Prostate gland (tissue), 2 donors: ENCODE measurements at places on chromosomes 6 and 20.

DNA sequence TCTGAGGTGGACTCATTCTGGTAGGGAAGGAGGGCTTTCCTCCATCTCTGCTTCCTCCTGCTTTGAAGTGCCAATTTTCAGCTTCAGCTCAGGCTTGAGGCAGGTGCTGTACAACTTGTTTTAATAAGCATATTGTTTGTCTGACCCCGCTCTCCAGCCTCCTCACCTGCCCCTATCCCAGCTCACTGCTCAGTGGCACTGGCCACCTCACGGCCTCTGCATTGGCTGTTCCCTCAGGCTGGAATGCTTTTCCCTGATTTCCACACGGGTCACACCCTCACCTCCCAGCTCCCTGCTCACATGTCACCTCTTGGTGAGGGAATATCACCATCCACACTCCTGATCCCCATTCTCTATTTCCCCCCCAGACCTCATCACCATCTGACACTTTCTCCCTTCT is 14.3 kb downstream of the AARS2 start:
- no peak overlapping the region for H3K4me3 ChIP-seq
- H3K27ac ChIP-seq: no peak overlapping the region
- H3K27me3 ChIP-seq: peaks cover 4% of the 10 kb centered on the region

DNA sequence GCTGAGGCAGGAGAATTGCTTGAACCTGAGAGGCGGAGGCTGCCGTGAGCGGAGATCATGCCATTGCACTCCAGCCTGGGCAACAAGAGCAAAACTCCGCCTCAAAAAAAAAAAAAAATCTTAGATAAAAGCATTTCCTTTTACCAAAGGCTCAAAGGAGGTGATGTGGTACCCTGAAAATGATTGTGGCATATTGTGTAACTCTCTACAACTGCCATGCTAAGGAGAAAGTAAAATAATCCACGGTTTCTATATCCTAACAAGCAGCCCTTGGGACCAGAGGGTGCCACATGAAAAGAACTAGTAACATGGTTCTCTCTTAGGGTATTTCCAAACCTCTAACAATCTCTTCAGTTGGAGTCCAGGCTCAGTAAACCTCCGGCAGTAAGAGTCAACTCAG is 38.8 kb upstream of the SLA2 start:
- H3K27ac ChIP-seq: no peak overlapping the region
- no peak overlapping the region for H3K4me3 ChIP-seq
- no peaks in the 10 kb centered on the region for H3K36me3 ChIP-seq
- DNase-seq: no peak
- no peaks in the 10 kb centered on the region for H3K4me1 ChIP-seq

- DNase-seq: no peak
- H3K4me3 ChIP-seq: no peak overlapping the region
- no peaks in the 10 kb centered on the region for H3K27me3 ChIP-seq
These were observed 545.6 kb upstream of the MAP3K7 start for GRCh38 chr6:91132461-91132860.

DNA sequence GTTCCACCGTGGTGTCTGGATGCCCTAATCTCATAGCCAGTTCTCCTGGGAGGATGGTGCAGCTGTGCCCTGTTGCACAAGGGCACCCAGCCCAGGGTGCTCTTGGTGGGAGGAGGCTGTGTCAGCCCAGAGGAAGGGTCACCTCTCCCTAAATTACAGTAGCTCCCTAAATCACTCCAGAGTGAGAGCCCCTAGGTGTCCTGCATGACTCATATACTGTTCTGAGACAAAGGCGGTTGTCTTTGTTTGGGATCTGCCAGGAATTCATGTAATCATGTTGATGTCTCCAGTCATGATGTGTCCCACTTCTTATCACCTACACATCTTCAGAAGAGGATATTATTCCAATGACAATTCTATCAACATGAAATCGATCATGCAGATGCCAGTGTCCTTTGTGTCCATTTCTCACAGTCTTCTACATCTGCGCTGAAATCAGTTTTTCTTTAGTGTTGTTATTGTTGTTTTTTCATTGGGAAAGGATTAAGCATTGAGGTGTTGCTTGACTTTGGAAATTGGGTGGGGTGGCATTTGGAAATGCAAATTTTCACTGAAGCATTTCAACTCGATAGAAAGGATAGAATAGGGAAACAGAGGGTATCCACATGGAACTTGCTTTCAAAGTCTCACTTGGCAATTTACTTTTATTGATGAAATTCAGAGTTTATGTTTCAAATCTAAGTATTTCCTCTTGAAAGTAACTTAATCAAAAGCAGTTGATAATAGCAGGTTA is 19.5 kb downstream of the PERP start:
- H3K27me3 ChIP-seq: no peaks in the 10 kb centered on the region
- DNase-seq: no peak
- no peaks in the 10 kb centered on the region for H3K36me3 ChIP-seq

DNA sequence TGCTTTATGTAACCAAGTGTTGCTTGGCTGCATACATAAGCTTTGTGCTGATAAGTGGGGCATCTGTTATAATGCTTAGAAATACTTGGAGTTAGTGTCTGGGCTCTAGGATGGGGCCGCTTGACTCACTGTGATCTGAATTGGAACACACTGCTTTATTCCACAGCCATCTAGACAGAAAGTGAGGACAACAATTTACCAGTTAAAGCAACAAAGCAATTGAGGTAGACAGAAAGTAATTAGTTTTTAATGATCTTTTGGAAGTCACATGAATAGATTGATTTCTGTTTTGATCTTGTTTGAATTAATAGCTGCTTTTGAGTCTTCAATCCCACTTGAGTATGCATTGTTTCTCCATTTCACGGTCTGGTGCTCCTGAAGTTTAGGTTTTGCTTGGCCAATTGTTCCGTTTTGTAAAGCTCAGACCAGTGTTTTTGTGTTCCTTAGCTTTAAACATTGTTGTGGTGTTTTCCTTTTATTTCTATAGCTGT is 157.5 kb downstream of the TRMT11 start:
- H3K4me1 ChIP-seq: no peaks in the 10 kb centered on the region
- H3K4me3 ChIP-seq: no peak overlapping the region
- no peaks in the 10 kb centered on the region for H3K27me3 ChIP-seq
- H3K27ac ChIP-seq: no peak overlapping the region
- no peak for DNase-seq

DNA sequence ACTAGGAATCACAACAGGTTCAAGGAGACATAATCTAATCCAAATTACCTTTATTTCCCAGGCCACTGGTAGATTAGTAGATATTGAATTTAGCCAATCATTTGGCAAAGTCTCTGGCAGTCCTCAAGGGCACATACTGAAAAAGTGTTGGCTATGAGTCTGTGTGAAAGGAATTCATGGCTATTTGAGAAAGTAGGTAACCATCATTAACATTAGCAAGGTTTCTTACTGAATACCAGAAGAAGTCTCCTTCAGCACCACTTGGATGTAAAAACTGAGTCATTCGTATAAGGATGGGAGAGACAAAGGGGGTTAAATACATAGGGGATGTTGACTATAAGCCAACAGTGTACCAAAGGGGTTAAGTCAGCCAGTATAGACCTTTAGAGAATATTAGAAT is 36.7 kb downstream of the AGPAT4 start:
- H3K27me3 ChIP-seq: no peaks in the 10 kb centered on the region
- no peaks in the 10 kb centered on the region for H3K36me3 ChIP-seq
- H3K27ac ChIP-seq: no peak overlapping the region
- H3K4me1 ChIP-seq: no peaks in the 10 kb centered on the region

- no peak overlapping the region for H3K4me3 ChIP-seq
- H3K36me3 ChIP-seq: no peaks in the 10 kb centered on the region
- H3K27me3 ChIP-seq: no peaks in the 10 kb centered on the region
- H3K4me1 ChIP-seq: no peaks in the 10 kb centered on the region
These were observed 632.8 kb downstream of the HDGFL1 start for GRCh38 chr6:23202207-23202606.

DNA sequence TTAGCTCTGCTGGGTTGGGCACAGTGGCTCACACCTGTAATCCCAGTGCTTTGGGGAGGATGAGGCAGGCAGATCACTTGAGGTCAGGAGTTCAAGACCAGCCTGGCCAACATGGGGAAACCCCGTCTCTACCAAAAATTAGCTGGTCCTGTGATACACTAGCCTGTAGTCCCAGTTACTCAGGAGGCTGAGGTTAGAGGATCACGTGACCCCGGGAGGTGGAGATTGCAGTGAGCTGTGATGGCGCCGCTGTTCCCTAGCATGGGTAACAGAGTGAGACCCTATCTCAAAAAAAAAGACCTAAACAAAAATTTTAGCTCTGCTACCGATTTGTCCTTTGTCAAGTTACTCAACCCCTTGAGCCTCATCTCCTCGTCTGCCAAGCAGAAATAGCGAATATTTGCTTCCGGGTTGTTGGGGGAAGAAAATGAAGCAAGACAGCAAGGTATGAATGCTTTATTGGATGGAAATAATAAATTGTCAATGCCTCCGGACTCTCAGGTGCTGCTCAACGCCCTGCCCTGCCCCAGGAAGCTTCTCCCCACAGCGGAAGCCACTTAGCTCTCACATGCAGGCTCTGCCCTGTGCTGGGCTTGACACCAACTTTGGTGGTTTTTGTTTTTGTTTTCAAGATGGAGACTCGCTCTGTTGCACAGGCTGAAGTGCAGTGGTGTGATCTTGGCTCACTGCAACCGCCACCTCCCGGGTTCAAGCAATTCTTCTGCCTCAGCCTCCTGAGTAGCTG is 24.9 kb upstream of the ITCH start:
- no peaks in the 10 kb centered on the region for H3K36me3 ChIP-seq
- no peak overlapping the region for H3K4me3 ChIP-seq
- no peak for DNase-seq
- no peaks in the 10 kb centered on the region for H3K27me3 ChIP-seq
- no peak overlapping the region for H3K27ac ChIP-seq
- no peaks in the 10 kb centered on the region for H3K4me1 ChIP-seq

DNA sequence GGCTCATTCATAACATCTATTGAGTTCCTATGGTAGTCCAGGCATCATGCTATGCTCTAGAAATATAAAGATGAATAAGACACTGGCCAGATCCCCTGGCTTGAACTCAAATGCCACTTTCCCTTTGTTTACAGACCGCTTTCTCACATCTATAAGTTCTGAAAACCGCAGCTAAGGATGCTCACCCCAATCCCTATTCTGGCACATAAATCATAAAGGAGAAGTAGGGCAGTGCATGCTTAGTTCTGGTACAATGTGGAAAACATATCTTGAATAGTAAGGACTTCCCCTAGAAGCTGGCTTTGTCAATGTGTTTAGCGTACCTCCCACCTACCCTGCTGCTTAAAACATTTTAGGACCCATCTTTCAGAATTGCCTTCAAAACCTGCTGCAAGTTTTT is 26.4 kb downstream of the MRS2 start:
- no peak for DNase-seq
- no peak overlapping the region for H3K4me3 ChIP-seq
- H3K27ac ChIP-seq: no peak overlapping the region
- no peaks in the 10 kb centered on the region for H3K4me1 ChIP-seq

- H3K27ac ChIP-seq: no peak overlapping the region
- H3K27me3 ChIP-seq: no peaks in the 10 kb centered on the region
- no peaks in the 10 kb centered on the region for H3K4me1 ChIP-seq
- DNase-seq: no peak
These were observed 82.4 kb upstream of the TGM3 start for GRCh38 chr20:2213401-2213800.

- H3K36me3 ChIP-seq: no peaks in the 10 kb centered on the region
- H3K4me1 ChIP-seq: no peaks in the 10 kb centered on the region
- H3K27me3 ChIP-seq: no peaks in the 10 kb centered on the region
These were observed 174.3 kb downstream of the TFAP2B start for GRCh38 chr6:50992704-50993625.

DNA sequence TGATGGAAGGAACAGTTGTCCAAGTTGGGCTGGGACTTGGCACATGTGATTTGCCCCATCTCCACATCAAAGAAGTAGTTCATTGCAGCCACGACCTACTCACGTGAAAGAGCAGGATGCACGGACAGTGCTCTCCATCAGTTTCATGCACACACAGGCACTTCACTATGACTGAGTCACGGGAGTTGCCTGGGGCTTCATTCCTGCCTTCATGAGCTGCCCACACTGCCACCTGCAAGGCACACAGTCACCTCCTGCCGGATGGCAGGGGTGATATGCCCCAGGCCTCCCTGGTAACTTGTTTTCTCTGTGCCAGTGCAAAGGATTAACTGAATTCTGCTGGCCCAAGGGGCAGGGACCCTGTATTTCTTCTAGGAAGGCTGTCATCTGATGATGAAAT is 22.8 kb downstream of the CST5 start:
- H3K27ac ChIP-seq: no peak overlapping the region
- no peaks in the 10 kb centered on the region for H3K4me1 ChIP-seq
- H3K4me3 ChIP-seq: no peak overlapping the region
- H3K36me3 ChIP-seq: no peaks in the 10 kb centered on the region

GRCh38 chr6:81031416-81031815 is 721.1 kb downstream of the TENT5A start:
- no peaks in the 10 kb centered on the region for H3K27me3 ChIP-seq
- H3K4me1 ChIP-seq: no peaks in the 10 kb centered on the region
- H3K36me3 ChIP-seq: no peaks in the 10 kb centered on the region
- no peak for DNase-seq
- H3K4me3 ChIP-seq: no peak overlapping the region
- H3K27ac ChIP-seq: no peak overlapping the region

- no peak for DNase-seq
- H3K4me3 ChIP-seq: peak overlapping the region; percentile 63
- no peak overlapping the region for H3K27ac ChIP-seq
These were observed 954 bp downstream of the HSD17B8 start for GRCh38 chr6:33205191-33206026.

- H3K4me3 ChIP-seq: no peak overlapping the region
- DNase-seq: no peak
- no peak overlapping the region for H3K27ac ChIP-seq
- no peaks in the 10 kb centered on the region for H3K4me1 ChIP-seq
- no peaks in the 10 kb centered on the region for H3K27me3 ChIP-seq
These were observed 152.2 kb downstream of the OPN5 start for GRCh38 chr6:47934023-47934422.

GRCh38 chr20:2131366-2131765 is 29.7 kb downstream of the STK35 start:
- no peaks in the 10 kb centered on the region for H3K36me3 ChIP-seq
- no peaks in the 10 kb centered on the region for H3K4me1 ChIP-seq
- H3K27me3 ChIP-seq: no peaks in the 10 kb centered on the region
- no peak overlapping the region for H3K27ac ChIP-seq
- no peak for DNase-seq

- H3K27me3 ChIP-seq: no peaks in the 10 kb centered on the region
- H3K27ac ChIP-seq: no peak overlapping the region
- no peaks in the 10 kb centered on the region for H3K4me1 ChIP-seq
- no peak overlapping the region for H3K4me3 ChIP-seq
These were observed 99.7 kb downstream of the IRF4 start for GRCh38 chr6:491233-491632.

GRCh38 chr6:148972481-148972880 is 225.7 kb downstream of the UST start:
- H3K36me3 ChIP-seq: no peaks in the 10 kb centered on the region
- peak; percentile 22 for DNase-seq
- no peak overlapping the region for H3K4me3 ChIP-seq

- H3K4me3 ChIP-seq: no peak overlapping the region
- no peak overlapping the region for H3K27ac ChIP-seq
- no peaks in the 10 kb centered on the region for H3K4me1 ChIP-seq
- no peak for DNase-seq
These were observed 212.9 kb upstream of the TBX18 start for GRCh38 chr6:84977363-84977705.

- no peak overlapping the region for H3K4me3 ChIP-seq
- H3K4me1 ChIP-seq: no peaks in the 10 kb centered on the region
- H3K36me3 ChIP-seq: no peaks in the 10 kb centered on the region
- H3K27me3 ChIP-seq: no peaks in the 10 kb centered on the region
- DNase-seq: no peak
These were observed 128.3 kb downstream of the MAP3K7 start for GRCh38 chr6:90458353-90459224.
